NCI-H1694 treated with DMSO at 0.1 percent for 48 hours (cell line): ENCODE measurements at places on chromosomes 11 and 22.

DNA sequence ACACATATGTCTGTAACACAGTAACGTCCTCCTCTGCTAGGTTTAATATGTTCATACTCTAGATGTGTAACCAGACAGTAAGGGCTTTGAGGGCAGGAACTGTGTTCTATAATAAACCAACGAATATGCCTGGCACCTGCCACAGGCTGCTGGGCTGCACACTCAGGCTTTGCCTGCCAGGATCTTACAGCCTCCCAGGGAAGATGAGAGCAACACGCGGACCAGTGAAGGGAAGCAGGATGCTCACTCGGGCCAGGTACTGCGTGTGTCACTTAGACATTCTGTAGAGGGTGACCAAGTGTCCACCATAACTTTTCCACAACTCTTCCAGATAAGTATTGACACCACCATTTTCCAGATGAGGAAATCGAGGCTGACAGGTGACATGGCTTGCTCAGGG is 21.7 kb upstream of the BAIAP2L2 start:
- no peak for DNase-seq

GRCh38 chr11:14329702-14330101 is 29.3 kb downstream of the RRAS2 start:
- no peak for DNase-seq

- DNase-seq, result no peak
These were observed 36.3 kb downstream of the BCR start for GRCh38 chr22:23216461-23217170.

DNA sequence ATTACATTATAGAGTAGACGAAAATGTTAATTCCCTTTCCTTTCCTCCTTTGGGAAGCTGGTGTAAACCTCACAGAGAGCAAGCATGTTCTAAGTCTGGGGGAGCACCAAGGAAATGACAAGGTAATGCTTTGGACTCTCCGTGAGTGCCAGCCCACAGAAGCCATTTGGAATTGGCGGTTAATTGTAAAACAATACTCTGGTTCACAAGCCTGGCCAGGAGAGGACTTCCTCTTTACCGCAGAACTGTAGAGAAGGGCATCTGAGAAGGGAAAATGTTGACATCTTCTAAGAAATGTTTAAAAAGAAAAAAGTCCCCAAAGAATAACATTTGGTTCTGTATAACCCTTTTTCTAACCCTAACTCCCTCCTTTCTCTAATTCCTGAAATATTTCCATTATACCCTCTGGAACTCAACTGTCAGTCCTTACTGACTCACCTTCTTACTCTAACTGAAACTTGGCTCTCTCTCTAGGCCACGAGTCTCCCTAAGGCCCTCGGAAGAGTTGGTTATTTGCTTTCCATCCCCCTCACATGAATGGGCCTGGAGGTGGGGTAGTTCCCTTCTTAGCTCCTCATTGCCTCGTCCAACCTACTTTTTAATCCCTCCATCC is 379.8 kb downstream of the SOX6 start:
- no peak for DNase-seq

GRCh38 chr11:69113646-69114340 is 41.9 kb upstream of the SMIM38 start:
- DNase-seq, result no peak

DNA sequence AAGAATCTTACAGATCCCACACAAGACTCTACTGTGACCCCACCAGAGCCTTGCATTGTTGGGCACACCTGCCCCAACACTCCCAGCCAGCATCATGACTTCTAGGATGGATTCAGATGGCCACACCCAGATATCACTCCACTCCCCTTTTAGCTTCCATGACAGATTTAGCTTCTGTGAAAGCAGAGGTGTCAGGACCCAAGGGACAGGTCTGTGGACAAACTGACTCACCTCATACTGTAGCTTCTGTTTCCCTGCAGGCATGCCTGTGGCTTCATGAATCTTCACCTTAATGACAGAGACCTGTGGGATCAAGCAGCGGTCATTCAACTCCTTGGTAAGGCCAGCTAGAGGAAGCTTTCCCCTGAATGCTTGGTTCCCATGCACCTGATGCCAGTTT is 8.5 kb upstream of the TBC1D10A start:
- no peak for DNase-seq

DNA sequence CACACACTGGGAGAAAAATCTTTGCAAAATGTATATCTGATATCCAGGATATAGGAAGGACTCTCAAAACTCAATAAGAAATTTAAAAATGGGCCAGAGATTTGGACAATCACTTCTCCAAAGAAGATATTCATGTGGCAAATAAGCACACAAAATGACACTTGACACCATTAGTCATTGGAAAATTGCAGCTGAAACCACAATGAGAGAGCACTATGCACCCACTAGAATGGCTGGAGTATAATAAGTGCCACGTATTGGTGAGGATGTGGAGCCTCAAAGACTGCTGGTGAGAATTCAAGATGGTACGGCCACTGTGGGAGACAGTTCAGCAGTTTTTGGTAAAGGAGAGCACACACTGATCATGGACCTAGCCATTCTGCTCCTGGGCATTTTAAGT is 12.8 kb upstream of the OSBPL5 start:
- DNase-seq, result no peak

- DNase-seq, result no peak
These were observed 22.0 kb upstream of the GRAMD1B start for GRCh38 chr11:123407996-123408597.

GRCh38 chr11:125224391-125225021 is 60.0 kb downstream of the PKNOX2 start:
- no peak for DNase-seq

DNA sequence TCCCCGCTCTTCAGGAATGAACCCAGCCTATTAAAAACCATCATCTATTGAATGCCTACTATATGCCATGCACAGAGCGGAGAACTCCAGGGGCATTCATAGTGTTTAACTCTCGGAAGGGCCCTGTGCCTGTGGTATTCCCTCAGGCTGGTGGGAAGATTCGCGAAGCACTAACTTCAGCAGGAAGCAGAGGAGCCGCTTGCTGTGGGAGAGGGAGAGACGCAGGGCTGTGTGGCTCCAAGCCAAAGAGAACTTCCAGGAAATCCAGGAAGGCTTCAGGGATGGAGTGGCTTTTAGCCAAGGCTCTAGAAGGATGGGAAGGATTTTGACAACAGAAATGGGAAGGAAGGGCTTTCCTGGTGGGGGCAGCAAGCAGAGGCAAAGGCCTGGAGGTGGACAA is 103.8 kb downstream of the TP53I11 start:
- no peak for DNase-seq

GRCh38 chr22:24521791-24522245 is 26.7 kb downstream of the UPB1 start:
- DNase-seq, result peak; percentile 38

DNA sequence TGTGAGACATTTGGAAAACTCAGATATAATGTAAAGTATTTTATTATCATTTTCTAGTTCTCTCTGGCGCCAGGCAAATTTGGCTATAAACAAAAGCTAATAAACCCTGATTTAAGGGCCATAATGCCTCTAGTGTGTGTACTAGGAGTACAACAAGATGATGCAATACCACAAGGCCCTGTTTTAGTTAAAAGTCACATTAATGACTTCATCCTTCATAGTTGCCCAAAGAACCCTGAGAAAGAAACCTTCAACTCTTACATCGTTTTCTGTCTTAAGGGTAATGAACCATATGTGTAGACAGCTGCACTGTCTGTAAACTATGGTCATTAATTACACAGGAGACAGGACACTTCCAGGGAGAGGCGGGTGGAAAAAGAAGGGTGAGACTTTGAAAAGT is 538.4 kb downstream of the FAM181B start:
- DNase-seq, result no peak

- DNase-seq, result no peak
These were observed 9.7 kb upstream of the NEFH start for GRCh38 chr22:29470159-29470855.
